ENCODE measurements at places on chromosomes 1 and 21.

- no peak for DNase-seq
Observed at GRCh38 chr1:91555074-91555730, 54.6 kb downstream of the CDC7 start.

DNA sequence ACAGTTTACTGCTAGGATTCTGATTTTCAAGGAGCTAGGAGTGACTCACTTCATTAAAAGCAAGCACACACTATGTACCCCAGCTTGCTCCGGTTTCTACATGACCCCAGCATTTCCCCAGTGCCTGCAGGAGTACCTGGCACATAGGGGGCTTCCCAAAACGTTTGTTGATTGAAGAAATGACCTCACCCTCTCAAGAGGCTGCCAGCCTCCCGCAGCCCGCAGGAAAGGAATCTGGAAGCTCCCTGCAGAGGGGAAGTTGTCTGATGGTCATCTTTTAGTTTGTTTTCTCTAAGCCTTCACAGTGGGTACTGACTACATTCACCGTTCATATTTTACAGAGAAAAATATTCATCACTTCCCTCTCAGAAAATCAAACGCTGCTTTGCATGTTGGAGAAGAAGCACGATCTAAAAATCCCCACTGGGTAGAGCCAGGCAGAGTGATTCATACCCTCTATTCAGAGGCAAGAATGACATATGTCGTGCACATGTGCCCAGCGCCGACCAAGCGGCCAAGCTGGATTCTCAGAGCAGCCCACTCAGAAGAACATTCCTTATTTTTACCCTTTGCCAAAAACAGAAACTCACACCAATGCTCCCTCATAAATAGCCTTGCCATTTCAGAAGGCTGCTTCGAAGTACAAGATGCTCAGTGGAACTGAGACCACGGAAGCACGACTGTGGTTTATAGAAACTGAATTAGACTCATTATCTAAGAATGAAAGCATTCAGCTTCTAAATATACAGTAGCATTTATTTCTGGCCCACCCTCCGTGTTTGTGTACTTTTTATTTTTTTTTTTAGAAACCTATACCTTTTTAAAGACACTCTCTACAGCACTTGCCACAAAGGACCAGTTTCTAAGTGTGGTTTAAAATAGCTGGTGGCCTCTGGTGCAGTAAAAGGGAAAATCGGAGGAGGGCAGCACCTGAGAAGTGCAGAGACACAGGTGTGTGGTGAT is 143.2 kb downstream of the MIS18A start:
- no peak for DNase-seq

- no peak for DNase-seq
Observed at GRCh38 chr1:188822248-188822647, 1655.4 kb downstream of the BRINP3 start.

GRCh38 chr21:32978331-32979270 is 47.1 kb upstream of the OLIG2 start:
- no peak for DNase-seq

DNA sequence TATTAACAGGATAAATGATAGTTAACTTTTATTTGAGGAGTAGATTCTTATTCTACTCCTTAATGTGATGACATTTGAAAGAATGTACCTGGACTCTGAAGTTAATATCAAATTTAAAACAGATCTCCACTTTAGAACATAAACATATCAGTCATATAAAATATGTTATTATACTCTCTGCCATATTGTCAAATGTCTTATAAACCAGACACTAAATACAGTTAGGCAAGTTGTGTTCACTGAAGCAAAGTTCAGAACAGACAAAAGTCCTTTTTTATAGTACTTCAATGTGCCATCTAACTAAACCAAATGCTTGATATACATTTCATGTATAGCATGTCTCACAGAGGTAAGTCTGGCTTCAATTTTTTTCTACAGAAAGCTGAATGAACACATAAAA is 285.2 kb downstream of the AKT3 start:
- no peak for DNase-seq

GRCh38 chr1:91683598-91683951 is 182.9 kb downstream of the CDC7 start:
- no peak for DNase-seq

- DNase-seq = no peak
Observed at GRCh38 chr1:220759147-220759546, 11.0 kb downstream of the MTARC2 start.

DNA sequence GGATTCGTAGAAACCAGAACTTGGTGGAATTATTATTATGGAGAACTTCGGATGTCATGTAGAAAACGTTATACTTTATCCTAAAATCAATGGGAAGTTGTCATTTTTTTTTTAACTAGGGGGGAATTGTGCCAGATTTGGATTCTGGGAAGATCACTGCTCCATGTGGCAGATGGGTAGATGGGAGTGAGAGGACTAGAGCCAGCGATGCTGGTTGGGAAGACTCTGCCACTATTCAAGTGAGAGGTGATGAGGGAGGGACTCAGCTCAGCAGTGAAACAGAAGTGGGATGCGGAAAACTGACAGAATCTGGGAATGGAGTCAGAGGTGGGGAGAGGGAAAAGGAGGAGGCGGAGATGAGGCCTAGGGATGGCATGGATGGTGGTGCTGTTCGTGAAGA is 81.1 kb upstream of the HMGB4 start:
- DNase-seq = no peak

GRCh38 chr1:64712049-64712448 is 32.8 kb upstream of the RAVER2 start:
- DNase-seq = no peak

- no peak for DNase-seq
Observed at GRCh38 chr21:42734323-42734971, 81.0 kb downstream of the PDE9A start.

Measured in activated CD8-positive, alpha-beta memory T cell treated with anti-CD3 and anti-CD28 coated beads for 4 hours (primary cell).